ENCODE measurements at places on chromosomes 1 and 21. TPM values are rescaled to one million over a fixed set of nuclear protein-coding genes. Genes with fewer than 3 reads are reported as not detected.

CNR2 gene
- total RNA-seq: not detected

CYP4A22 gene
- total RNA-seq: not detected

LMOD1 gene
- 14.8 TPM for total RNA-seq

RGS16 gene
- 3.9 TPM for total RNA-seq

CORT gene
- total RNA-seq: not detected

GNG4 gene
- 3.1 TPM for total RNA-seq

LRRIQ3 gene
- total RNA-seq: 0.26 TPM

TEX38 gene
- total RNA-seq: not detected

NR1I3 gene
- total RNA-seq: not detected

GBP4 gene
- total RNA-seq: 0.66 TPM

ORC1 gene
- not detected for total RNA-seq

HRNR gene
- total RNA-seq: not detected

MSH4 gene
- total RNA-seq: not detected

AK5 gene
- total RNA-seq: not detected

RORC gene
- 32.3 TPM for total RNA-seq

KIAA0040 gene
- total RNA-seq: 10.1 TPM

S100A14 gene
- 12.2 TPM for total RNA-seq

SMPDL3B gene
- total RNA-seq: 18.8 TPM

SYNJ1 gene
- 4.7 TPM for total RNA-seq

RBM11 gene
- 0.52 TPM for total RNA-seq

FAM72C gene
- total RNA-seq: not detected

ADGRL4 gene
- total RNA-seq: 4.3 TPM

KLHDC7A gene
- total RNA-seq: 5.6 TPM

AGPAT3 gene
- 39.2 TPM for total RNA-seq

PLCH2 gene
- 27.4 TPM for total RNA-seq

RCC2 gene
- 34.3 TPM for total RNA-seq

CAPN2 gene
- 85.7 TPM for total RNA-seq

FCRL6 gene
- total RNA-seq: not detected

SELL gene
- total RNA-seq: not detected

PRAMEF9 gene
- not detected for total RNA-seq

SPRR3 gene
- not detected for total RNA-seq

CHI3L2 gene
- not detected for total RNA-seq

NDUFV3 gene
- total RNA-seq: 42.3 TPM

TIE1 gene
- 14.0 TPM for total RNA-seq

SCMH1 gene
- total RNA-seq: 25.4 TPM

OR2L2 gene
- not detected for total RNA-seq
